AG04450 (cell line): ENCODE measurements at places on chromosomes 12 and 14.

DNA sequence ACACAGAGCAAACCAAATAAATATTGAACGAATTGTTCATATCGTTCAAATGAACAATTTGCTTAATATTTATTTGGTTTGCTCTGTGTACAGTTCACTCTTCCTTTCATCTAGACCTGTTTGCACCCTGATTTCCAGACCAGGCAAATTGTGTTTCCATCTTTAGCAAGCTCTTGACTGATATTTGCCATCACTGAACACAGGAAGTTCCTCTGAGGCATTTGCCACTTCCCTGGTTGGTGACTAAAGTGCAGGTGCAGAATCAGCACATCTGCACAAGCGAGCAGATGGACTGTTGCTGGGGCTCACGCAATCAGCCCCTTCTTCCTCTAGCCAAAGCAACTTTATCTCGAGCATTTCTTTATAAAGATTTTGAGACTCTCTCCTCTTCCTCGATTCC, 112.9 kb downstream of the DAAM1 start:
- DNase-seq: no peak

DNA sequence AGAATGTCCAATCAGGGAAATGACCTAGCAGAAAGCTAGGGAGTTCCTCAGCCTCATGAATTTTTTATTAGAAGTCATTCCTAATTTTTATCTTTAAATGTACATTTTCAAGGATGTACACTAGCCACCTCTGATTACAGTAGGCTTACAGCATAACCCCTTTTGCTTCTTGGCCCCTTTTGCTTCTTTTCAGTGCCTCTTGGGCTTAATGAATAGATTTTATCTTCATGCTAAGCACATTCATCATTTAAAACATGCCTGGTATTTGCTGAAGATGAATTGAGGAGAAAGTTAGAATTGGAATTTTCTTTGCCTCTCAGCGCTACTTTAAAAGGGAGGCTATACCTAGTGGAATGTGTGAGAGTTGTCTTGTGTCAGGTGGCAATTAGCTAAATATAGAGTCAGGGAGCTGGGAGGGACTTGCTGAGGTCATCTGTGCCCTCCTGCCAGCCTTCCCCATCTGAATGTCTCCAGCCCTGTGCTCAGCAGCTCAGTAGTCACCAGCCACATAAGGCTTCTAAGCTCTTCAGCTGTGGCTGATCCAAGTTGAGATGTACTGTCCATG, 132.1 kb downstream of the SAMD4A start:
- no peak for DNase-seq

DNA sequence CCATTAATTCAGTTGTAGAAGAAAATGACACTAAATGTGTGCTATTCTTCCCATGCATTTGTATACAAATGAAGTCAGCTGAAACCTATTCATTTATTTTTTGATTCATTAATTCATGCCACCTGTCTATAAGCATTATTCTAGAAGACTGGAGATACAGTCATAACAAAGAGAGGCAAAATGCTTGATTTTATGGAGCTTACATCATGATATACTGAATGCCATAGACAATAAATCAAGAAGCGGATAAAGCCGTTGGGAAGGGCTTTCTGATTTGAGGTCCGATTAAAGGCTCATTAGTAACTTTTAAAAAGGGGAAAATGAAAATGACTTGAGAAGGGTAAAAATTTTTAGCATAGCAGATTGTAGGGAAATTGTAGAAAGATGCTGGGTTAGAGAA, 494.9 kb downstream of the RERGL start:
- DNase-seq: no peak

GRCh38 chr12:4908684-4909409, 858 bp upstream of the KCNA1 start:
- DNase-seq: no peak

DNA sequence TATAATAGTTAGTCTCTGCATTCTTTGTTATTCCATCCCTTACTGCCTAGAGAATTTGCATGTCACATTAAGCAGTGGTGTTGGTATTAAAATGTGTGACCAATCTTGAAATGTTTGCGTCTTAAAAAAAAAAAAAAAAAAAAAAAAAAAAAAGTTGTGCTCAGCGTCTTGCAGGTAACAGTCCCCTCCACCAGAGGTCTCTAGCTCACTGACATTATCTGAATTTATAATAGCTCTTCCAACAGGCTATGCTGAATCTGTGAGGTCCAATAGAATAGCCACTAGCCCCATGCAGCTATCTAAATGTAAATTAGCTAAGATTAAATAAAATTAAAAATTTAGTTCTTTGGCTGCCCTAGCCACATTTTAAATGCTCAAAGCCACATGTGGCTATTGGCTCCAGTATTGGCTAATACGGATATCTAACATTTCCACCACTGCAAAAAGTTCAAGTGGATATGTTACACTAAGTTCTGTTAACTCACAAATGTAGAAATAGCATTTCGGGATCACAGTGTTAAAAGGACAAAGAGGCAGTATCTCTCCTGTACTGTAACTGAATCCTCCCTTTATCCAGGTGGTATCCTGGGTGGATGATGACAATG, 28.7 kb downstream of the NKX2-8 start:
- peak; percentile 6 for DNase-seq

- DNase-seq: no peak
Observed at GRCh38 chr12:6979021-6979420, 8.3 kb downstream of the EMG1 start.

- DNase-seq: no peak
Observed at GRCh38 chr12:67996347-67996746, 7.1 kb downstream of the IFNG-AS1 start.

- DNase-seq: no peak
Observed at GRCh38 chr12:116442946-116443345, 116.2 kb upstream of the MAP1LC3B2 start.

DNA sequence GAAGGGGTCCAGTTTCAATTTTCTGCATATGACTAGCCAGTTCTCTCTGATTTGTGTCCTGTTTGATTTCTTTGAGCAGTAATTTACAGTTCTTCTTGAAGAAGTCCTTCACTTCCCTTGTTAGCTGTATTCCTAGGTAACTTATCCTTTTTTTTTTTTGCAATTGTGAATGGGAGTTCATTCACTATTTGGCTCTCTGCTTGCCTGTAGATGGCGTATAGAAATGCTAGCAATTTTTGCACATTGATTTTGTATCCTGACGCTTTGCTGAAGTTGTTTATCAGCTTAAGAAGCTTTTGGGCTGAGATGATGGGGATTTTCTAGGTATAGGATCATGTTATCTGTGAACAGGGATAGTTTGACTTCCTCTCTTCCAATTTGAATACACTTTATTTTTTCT, 77.6 kb upstream of the NID2 start:
- no peak for DNase-seq

DNA sequence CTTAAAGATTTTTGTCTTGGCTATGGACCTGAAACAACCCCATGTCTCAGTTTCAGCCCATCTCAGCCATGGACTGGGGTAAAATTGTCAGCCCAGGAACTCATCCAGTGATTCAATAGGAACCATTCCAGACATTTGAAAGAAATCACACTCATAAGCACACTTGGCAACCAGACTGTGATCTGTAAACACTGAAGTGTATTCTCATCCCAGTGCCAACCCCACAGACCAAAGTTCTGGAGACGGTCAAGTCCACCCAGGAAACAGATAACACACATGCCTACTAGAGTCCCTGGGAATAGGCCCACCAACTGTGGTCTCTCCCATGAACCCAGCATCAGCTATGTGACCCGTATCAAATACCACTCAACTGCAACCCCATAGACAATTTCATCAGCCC, 804.6 kb downstream of the TRHDE start:
- DNase-seq: no peak

DNA sequence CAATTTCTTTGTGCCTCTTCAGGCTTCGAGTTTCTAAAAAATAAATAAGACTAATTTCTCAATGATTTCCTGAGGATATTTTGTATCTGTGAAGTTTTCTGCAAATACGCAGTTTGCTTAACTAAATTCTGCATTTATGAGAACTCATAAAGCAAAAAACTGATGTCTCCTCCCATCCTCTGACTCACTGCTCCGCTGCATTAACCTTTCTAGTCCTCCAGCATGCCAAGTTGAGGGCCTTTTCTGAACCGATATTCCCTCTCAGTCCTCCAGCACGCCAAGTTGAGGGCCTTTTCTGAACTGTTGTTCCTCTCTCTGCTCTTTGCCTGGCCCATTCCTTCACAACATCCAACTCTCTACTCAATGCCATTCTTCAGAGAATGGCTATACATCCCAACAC, 3.2 kb downstream of the IPO8 start:
- no peak for DNase-seq

DNA sequence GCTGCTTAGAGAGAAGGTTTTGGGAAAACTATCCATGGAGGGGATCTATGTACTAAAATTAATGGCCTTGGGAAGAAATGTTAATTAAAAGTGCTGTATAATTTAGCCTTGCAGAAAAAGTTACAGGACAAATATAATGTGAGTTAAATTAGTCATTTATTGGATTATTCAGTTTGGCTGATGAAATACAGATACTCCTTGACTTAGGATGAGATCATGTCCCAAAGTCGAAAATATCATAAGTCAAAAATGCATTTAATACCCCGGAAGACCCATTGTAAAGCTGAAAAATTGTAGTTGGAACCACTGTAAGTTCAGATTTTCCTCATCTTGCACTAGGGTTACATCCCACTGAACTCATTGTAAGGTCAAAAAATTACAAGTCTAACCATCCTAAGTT, 9.7 kb downstream of the RTRAF start:
- DNase-seq: no peak

DNA sequence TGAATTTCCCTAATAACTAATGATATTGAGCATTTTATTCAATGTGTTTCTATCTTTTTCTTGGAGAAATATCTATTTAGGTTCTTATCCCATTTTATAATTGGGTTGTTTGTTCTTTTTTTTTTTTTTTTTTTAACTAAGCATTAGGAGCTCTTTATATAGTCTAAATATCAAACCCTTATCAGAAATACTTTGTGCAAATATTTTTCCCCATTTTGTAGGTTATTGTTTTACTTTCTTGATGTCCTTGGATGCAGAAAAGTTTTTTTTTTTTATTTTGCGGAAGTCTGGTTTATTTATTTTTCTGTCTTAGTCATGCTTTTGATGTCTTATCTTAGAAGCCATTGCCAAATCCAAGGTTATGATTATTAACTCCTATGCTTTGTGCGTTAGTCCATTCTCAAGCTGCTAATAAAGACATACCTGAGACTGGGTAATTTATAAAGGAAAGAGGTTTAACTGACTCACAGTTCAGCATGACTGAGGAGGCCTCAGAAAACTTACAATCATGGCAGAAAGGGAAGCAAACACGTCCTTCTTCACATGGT, 434.3 kb upstream of the TBX3 start:
- DNase-seq: no peak

DNA sequence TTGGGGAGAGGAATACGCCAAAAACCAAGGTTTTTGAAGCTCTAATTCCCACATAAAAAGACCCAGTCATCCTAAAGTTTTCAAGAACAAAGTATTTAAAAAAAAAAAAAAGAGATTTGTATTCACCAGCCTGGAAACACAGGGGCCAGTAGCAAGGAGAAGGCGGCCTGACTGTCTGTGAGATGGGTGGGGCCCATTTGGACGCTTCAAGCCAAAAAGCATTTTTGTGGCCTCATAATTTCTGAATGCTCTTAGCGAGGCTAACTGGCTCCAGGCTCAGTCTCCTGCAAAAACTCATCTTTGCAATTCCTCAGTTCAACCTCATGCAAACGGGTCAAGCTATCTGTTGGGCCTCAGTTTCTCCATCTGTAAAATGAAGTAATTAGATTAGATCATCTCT, 514.1 kb downstream of the MED13L start:
- DNase-seq: no peak

DNA sequence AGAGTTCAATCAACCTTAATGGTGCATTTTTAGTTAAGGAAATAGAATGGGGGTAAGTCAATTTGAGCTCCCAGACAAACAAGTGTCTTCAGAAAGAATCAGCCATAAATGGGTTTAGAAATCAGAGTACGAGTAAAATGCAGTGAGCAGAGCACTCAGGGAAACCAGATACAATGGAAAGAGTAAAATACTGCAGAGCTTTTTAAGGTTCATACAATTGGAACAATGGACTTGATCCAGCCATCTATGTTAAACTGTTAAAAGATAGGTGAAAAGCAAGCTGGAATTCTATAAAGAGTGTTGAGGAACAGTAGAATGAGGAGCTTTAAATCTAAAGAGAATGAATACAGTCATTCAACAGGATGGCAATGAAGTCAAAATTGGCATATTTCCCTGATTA, 23.8 kb upstream of the PCNX4 start:
- no peak for DNase-seq

DNA sequence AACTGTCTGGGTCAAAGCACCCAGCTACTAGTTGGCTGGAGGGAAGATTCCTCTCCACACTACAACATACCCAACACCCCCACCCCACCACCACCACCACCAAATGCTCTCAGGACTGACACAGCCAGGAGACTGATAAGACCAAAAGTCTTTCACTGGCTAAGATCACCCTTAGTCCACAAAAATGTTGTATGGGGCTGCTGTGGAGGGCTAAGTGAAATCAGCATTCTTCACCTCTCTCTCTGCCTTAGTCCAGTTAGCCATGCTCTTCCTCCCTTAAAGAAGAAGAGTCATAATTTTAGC, 106.2 kb downstream of the NUAK1 start:
- DNase-seq: no peak

DNA sequence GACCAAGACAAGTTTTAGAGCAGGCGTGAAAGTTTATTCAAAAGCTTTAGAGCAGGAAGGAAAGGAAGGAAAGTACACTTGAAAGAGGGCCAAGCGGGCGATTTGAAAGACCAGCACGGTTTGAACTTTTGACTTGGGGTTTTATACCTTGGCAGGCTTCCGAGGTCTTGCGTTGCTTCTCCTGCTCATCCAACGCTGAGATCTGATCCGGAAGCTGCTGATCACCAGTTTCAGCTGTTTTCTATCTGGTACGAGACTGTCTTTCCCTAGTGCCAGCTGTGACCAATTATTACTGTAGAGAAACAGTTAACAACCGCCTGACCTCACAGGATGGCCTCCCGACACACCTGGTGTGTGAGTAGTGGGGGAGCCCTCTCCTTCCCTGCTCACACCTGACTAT, 20.6 kb upstream of the SNRPF start:
- DNase-seq: no peak

DNA sequence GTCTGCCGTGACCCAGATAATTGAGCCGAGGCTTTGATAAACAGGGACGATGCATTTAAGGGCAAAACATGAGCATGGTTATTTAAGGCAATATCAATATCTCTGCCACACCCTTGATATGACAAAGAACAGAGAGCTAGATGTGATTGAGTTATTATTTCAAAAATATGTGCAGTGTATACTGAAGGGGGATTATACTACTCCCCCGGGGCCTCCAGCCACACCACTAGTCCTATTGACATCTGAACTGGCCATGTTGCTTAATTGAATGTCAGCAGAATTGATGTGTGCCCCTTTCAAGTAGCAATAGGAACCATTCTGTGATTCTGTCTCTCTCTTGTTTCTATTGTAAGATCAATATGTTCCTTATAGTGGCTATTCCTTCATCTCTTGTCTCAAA, 794.8 kb upstream of the SEL1L start:
- no peak for DNase-seq
